ENCODE measurements at places on chromosomes 7 and 10.

GRCh38 chr10:60441515-60441914, 51.8 kb upstream of the ANK3 start:
- DNase-seq: no peak

DNA sequence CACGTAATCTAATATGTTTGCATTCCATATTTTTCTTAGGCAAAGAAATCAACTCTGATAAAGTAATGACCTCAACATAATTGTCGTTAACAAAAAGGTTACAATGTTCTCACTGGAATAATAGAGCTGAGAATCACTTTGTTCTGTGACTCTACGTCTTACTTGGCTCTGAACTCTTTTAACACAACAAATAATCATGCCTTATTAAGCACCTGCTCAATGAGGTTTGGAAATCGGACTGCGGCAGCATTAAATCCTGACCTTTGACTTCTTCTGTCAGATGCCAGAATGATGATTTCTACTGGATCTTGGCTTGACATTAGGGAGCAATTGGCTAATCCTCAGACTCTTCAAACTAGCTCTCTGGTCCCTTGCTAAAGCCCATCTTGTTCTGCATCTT, 233.6 kb downstream of the SEMA3D start:
- DNase-seq: no peak

DNA sequence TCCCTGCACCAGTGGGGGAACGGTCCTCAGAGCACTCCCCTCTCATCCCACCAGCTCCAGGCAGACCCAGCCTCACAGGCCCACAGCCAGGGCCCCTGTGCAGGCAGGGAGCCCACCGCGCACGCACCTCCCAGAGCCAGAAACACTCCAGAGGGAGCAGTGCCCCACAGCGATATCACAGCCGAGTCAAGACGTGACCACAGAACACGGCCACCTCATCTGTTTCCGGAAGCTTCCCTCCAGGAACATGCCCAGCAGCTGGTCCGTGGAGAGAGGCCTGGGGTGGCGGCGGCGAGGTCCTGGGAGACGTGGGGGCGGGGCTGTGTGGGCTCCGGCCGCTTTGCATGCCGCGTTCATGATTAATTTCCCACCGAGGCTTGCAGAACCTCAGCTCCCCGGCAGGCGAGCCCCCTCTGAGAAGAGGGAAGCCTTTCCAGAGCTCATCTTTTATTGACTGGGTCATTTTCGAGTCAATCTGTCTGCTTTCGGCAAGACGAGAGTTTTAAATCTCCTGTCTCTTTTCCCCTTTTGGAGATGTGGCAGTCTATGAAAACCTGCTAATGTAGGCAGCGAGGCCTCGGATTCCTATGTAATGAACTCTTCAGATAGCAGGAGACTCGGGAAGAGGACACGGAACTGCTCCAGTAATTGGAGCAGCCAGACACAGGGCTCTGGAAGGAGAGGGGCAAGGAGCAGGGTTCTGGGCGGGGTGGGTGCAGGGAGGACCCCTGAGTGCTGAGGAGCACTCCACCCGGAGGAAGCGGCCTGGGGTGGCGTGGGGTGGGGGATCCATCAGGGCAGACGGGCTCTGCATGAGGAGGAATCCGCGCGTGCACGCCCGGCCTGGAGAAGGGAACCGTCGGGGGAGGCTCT, 242.8 kb downstream of the ELFN1 start:
- no peak for DNase-seq

GRCh38 chr10:127322286-127322685, 125.9 kb upstream of the INSYN2A start:
- no peak for DNase-seq

GRCh38 chr7:42931447-42931833, 534 bp downstream of the PSMA2 start:
- no peak for DNase-seq

- DNase-seq: no peak
Observed at GRCh38 chr10:310976-311639, 175.9 kb downstream of the ZMYND11 start.

- no peak for DNase-seq
Observed at GRCh38 chr10:93106631-93107072, 33.0 kb downstream of the CYP26A1 start.

GRCh38 chr10:97701438-97702069, 12.0 kb upstream of the MARVELD1 start:
- no peak for DNase-seq

DNA sequence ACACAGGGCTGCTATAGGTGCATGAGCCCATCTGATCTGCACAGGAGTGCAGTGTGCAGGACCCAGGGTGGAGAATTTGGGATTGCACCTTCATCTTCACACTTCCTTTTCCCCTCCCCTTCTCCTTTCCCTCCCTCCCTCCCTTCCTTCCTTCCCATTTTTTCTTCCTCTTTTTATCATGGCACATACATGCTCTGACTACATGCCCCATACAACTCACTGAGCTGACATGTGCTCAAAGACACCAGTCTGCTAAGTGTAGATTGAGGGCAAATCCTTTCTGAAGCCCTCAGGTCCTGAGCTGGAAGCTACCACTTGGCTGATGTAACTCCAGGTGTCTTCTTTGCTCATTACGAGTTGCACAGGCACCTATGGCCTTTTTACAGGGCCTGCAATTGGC, 365.3 kb upstream of the ZNF32 start:
- no peak for DNase-seq

DNA sequence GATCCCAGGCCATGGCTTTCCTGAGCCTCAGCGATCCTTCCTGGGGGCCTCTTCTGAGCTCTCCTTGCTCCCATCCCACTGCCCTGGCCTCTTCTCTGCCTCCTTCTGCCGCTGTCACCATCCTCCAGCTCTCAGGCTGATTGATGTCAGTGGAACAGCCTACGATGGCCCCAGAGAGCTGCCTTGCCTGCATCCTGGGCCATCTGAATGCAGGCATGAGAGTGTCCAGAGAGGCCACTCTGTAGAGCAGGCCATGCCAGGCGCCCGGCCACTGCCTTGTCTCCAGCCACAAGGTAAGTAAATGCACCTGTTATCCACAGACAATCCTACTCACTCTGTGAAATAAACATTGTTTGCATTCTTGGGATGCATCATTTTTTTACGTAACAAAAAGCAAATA, 171.4 kb upstream of the PPP2R2D start:
- DNase-seq: no peak

DNA sequence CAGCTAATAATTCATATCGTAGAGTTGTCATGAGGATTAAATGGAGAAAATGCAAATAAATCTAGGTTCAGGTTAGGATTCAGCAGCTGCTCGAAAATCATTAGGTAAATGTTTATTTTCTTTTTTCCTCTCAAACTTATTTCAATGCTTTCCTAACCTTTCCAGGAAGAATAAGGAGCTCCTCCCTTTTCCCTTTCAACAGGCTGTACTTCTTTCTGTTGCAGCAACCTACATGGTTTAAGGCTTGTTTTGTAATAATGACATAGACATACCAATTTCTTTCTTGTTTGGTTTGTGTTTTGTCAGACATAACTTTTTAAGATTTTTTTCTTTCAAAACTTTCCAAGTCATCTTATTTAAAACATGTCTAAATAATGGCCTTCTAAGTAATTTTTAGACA, 18.2 kb downstream of the GPR141 start:
- DNase-seq: no peak

DNA sequence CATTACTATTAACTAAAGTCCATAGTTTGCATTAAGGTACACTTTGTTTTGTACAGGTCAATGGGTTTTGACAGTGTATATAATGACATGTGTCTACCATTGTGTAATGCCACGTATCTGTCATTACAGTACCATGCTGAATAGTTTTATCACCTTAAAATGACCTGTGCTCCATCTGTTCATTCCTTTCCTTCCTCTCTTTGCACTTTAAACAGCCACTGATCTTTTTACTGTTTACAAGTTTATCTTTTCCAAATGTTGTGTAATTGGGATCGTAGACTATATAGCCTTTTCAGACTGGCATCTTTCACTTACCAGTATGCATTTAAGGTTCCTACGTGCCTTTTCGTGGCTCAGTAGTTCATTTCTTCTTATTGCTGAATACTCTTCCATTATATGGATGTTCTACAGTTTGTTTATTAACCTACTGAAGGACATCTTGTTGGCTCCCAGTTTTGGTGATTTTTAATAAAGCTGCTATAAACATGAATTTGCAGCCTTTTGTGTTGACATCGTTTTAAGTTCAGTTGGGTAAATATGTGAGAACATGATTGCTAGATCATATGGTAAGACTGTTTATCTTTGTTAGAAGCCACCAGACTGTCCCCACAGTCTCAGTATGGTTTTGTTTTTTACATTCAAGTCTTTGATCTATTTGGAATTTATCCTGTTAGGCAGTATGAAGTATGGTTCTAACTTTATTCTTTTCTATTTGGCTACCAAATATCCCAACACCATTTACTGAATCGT, 24.7 kb downstream of the STAM start:
- DNase-seq: no peak

DNA sequence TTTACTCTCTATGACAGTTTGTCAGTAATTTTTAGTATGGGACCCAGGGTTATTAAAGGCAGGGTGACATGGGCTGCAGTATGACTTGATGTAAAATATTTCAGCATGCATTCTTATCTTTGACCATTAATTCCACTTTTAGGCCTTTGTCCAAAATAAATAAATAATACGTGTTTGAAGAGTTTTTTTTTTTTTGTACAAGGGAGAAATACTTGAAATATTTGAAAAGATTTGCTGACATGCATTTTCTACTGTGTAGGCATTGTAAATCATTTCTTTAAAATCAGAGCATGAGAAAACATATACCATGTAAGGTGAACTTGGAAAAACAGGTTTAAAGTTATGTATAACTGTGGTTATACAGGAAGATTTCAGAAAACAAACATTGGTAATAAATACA, 23.5 kb downstream of the NRG3 start:
- no peak for DNase-seq

- no peak for DNase-seq
Observed at GRCh38 chr10:73899423-73899822, 11.5 kb upstream of the PLAU start.

DNA sequence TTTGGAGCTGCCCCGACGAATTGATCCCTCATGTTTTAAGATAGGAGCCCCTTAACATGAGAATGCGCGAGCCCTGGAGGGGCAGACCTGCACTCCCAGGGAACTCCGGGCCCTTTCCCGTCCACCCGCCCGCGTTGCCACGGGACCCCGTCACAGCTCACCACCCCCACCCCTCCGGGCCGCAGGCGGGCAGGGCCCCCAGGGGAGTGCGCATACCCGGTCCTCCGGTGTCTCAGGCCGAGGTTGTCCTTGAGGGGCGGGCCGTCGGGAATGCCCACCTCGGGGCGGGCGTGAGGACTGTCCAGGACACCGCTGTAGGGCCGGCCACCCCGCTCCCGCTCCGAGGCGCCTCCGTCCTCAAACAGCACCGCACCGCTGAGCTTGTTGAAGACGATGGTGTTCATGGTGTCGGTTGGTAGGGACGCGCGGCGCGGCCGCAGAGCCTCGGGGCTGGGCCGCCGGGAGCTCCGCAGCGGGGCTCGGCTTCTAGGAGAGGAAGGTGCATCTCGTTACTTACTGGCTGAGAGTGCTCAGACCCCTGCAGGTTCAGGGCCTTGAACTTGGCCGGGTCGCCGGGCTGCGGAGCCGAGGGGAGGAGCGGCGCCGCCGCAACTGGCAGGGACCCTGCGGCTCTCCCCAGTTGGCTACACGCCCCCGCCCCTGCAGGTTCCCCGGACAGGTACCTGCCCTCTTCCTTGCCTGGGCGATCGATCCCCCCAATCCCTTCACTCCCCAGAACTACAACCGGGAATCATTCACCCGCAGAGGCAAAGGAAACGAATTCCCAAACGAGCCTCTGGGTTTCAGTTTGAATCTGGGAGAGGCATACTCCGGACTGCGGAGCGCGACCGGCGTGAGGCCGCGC, 2.4 kb downstream of the MKX start:
- no peak for DNase-seq

DNA sequence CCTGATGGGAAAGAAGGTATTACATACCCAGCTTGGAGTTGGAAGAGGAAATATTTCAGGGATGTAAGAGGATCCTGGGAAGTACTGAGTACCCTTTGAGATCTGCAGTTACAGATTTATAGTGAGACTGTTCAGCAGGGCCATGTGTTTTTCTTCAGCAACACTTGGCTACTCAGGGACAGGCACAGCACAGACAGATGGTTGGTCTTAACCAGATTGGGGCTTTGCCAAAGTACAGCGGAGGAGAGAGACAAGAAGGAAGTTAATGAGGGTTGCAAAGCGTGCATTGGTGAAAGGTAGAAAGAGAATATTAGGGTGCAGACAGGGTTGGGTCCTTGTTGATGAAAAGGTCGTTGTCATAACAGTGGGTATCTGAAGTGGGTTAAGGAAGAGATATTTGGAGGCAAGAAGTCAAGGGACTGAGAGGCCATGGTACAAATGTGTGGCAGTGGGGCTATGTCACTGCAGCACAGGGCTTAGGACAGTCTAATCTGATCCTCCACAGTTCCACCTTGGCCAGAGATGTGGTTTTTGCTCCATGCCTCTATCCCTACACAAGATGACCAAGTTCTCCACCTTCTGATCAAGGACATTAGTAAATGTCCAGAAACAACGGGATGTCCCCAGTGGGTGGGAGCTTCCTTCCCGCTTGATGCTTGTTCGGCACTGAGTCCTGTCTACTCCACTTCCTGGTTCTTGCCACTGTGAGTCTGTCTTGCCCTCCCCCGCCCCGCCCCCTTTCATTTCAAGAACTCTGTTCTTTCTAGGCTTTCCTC, 18.9 kb upstream of the DNAJC1 start:
- DNase-seq: no peak

DNA sequence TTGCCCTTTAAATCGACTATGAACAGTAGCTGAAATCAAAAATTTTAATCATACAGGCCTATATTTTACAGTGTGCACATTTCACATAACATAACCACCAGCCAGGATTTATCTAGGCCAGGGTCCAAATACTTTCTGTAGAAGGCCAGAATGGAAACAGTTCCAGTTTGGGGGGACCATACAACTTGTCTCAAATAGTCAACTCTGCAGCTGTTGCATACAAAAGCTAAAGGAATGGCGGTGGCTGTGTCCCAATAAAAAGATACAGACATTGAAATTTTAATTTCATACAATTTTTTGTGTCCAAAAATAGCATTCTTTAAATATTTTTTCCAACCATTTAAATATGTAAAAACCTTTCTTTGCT, 742 bp upstream of the TYSND1 start:
- DNase-seq: no peak

- DNase-seq: no peak
Observed at GRCh38 chr7:108413782-108414492, 42.3 kb downstream of the NRCAM start.
